ENCODE measurements at places on chromosomes 2 and 18.

- no peak for DNase-seq
Measured at GRCh38 chr18:23574611-23575308, 11.5 kb downstream of the NPC1 start.

DNA sequence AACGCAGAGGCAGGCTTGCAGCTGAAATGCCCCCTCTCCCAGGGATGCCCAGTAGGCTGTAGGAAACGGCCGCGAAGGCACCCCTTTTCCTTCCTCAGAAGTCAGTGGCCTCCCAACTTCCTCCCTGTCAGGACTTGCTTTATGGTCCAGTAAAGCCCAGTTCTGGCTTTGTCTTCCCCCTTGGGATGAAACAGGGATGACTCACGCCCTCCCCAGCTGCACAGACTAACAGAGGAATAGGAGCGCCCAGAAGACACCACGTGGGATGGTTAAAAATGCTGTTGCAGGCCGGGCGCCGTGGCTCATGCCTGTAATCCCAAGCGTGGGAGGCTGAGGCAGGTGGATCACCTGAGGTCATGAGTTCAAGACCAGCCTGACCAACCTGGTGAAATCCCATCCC is 6.9 kb downstream of the CREG2 start:
- no peak for DNase-seq

DNA sequence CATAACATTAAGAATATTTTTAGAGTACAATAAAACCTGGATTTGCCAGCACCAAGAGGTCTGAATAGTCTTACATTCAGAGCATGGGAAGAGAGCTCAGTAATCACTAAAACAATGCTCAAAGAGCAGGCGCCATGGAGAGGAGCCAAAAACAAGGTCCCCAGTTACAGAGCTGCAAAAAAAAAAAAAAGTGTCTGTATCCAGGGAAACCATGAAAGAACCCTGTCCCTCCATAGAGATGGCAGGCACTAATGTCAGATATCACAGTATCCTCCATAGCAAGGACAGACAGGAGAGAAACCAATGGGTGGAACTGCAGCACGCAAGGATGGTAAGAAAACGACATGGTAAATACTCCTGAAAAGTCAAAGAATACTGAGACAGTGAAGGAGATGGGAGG is 19.5 kb downstream of the FBXO15 start:
- DNase-seq: no peak

DNA sequence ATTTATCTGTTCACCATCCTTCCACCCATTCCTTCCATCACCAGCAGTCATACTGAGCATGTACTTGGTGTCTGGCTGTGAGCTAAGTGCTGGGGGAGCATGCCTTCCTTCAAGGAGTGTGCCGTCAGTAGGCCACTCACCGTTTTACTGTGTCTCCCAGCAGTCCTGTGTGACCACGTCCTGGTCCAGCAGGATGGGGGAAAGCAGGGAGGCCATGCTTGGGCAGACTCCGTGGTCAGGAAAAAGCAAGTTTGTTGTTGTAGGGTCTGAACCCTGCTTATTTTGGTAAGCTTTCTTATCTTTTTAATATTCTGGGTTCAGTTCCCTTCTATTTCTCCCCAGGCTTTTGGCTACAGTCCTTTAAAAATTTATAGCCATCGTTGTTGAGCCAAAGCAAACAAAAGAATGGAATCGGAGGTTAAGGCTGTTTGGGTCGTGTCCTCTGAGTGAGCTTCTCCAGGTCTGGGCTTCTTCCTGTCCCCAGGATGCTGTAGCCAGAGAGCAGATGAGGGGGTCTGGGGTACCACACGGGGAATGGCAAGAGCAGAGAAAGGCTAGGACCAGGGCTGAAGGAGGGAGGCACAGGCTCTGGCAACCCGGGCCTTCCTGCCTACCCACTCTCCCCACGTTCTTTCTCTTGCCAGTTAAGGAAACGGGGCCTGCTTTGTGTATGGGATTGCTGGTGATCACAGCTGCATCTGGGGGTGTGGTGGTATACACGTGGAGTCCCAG is 13.5 kb downstream of the SLC30A3 start:
- DNase-seq: no peak

- no peak for DNase-seq
Measured at GRCh38 chr2:102636283-102636907, 17.0 kb downstream of the SLC9A2 start.
